NCI-H226 (cell line): ENCODE measurements at places on chromosomes 2 and 18.
A peak's percentile ranks its signal among the peaks of the same experiment; 100 is the strongest.

GRCh38 chr2:239318151-239318611 lies 82.6 kb downstream of the HDAC4 start:
- no peak for DNase-seq

GRCh38 chr2:163417596-163418337 lies 318.0 kb downstream of the FIGN start:
- no peak for DNase-seq

GRCh38 chr2:81247648-81248047 lies 943.1 kb upstream of the LRRTM1 start:
- no peak for DNase-seq

DNA sequence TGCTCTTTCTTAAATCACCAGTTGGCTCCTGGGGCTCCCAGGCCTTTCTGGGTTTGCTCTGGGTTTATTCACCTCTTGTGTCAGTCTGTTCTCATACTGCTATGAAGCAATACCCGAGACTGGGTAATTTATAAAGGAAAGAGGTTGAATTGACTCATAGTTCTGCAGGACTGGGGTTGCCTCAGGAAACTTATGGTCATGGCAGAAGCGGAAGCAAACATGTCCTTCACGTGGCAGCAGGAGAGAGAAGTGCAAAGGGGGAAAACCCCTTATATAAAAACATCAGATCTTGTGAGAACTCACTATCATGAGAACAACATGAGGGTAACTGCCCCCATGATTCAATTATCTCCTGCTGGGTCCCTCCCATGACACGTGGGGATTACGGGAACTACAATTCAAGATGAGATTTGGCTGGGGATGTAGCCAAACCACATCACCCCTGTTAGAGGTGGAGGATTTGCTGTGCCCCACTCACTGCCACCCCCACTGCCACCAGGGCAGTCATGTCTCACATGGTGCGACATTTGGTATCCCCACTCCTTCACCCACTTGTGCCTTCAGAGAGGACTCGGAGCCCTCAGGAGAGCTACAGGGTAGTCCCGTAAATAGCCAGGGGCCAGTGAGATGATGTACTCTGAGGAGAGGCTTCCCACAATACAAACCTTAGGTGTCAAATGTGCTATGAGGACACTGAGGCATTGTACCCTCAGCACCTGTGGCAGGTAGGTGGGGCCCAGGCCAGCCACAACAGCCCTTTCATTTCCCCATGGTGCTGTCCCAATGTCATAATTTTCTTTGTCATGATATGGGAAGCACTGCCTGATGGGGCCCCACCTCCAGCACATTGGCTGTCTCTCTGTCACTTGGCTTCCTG lies 35.7 kb downstream of the CDC42EP3 start:
- peak; percentile 68 for DNase-seq

GRCh38 chr2:61117534-61117933 lies 44.5 kb upstream of the C2orf74 start:
- no peak for DNase-seq

- no peak for DNase-seq
Measured at GRCh38 chr2:240480834-240481623, 45.6 kb downstream of the GPC1 start.

DNA sequence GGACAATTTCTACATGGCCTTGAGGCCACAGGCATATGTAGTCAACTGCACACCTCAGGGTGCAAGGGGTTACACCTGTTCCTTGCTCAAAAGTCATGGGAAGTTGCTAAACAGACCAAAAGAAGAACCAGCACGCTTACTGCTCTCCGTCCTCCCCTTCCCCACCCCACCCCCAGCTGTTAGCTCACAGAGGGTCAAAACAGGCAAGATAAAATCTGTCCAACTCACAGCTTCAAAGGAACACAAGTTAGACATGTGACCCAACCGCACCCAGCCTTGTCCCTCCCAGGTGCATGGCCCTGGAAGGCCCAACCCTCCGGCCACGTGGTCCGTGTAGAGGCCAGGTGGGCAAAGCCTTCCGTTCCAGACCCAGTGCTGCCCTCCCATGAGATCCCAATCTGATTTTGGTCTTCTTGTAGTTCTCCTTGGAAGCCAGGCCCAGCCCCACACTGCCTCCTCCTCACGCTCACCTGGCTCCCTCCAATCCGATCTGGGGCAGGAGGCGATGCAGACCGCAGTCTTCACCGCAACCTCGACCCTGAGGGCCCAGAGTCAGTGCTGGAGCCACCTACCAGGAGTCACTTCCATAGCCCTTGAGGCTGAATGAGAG lies 14.5 kb upstream of the ASPRV1 start:
- no peak for DNase-seq

GRCh38 chr2:174439323-174439722 lies 43.8 kb downstream of the SCRN3 start:
- no peak for DNase-seq

GRCh38 chr2:170878505-170878904 lies 50.5 kb upstream of the GORASP2 start:
- DNase-seq, result no peak

- DNase-seq, result no peak
Measured at GRCh38 chr2:62856228-62857040, 150.9 kb downstream of the EHBP1 start.

GRCh38 chr2:31411771-31412170 lies 2.8 kb downstream of the XDH start:
- DNase-seq, result no peak
